ENCODE measurements at places on chromosomes 3 and 15.

DNA sequence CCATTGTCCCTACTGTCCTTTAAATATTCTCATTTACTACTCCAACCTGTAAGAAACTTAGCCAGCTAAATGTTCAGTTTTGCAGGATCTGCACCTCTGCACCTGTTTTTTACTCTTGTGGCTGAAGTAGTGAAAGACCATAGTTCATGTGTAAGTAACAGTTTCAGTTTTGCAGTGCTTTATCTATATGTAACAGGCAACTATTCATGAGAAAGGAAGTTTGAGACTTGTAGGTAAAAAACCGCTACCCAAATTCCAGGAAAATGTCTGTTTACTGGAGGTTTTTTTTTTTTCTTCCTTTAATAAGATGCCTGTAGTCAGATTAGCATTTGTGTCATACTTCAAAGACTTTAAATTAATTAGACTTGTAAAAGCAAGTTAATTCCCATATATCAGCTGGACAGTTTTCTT, 25.4 kb upstream of the MBNL1 start:
- DNase-seq = no peak

GRCh38 chr15:73994912-73995622, 551 bp downstream of the PML start:
- no peak for DNase-seq

DNA sequence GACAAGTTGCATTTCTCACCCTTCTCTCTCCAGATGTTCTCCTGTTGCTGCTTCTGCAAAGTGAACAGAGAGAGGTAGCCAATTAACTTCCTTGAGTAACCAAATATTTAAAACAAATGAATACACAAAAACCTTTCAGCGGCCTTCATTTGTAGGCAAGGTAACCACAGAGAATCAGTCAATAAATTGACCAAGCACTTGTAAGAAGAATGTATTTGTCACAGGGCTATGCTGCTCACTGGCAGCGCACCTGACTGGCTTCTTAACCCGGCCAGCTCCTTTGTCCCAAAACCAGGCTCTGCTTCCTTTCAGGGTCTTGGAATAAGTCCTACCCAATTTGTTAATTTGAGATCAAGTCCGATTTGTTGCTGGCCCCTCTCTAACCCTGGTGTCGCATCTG, 43.5 kb upstream of the STXBP5L start:
- no peak for DNase-seq

- DNase-seq = peak; percentile 19
These were observed 2.5 kb upstream of the INAFM2 start for GRCh38 chr15:40320931-40321371.

DNA sequence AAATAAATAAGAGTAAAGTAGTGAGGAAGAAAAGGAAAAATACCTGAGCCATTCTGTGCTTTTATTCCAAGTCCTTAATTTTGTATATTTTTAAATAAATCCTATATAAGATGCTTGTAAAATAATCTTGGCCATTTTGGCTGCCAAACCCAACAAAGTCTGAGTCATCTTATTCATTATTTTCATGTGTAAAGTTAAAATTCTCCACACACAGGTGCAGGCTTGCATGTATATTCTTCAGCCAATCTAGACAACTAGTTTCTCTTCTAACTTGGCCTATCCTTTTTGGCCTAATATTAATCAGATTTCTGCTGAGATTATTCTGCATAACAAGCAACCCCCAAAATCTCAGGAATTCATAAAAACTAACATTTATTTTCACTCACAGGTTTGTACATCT, 189.8 kb upstream of the ATP11B start:
- DNase-seq = no peak

GRCh38 chr3:148790370-148790769, 37.2 kb upstream of the CPB1 start:
- DNase-seq = no peak

DNA sequence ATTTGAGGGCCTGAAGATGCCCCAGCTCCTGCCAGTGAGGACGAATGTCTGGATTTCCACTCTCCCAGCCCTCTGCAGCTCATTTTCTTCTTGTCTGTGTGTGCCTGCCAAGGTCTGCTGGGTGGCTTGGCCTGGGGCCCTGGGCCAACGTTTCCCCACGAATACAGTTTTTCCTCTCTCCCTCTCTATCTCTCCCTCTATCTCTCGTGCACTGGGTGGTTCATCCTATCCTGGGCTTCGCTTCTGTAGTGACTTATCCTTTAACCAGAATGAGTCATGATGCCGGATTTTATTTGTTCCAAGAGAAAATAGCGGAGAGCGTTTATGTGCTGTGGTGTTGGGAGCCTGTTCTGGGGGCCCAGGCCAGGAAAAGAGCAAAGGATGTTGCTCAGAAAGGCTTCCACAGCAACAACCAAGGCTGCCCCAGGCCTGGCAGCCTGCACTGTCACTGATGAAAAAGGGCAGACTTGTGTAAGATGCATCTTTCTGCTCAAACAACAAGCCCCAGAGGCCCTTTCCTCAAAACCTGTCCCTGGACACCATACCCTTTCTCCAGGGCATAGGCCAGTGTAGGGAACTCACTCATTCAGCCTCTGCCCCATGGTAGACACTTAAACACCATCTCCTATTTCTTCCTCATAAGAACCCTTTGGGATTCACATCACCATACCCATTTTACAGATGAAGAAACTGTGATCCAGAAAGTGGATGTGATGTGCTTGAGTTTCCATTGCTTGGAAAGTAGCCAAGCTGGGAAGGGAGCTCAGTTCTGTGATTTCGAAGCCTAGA, 47.3 kb downstream of the ITGA11 start:
- DNase-seq = no peak

DNA sequence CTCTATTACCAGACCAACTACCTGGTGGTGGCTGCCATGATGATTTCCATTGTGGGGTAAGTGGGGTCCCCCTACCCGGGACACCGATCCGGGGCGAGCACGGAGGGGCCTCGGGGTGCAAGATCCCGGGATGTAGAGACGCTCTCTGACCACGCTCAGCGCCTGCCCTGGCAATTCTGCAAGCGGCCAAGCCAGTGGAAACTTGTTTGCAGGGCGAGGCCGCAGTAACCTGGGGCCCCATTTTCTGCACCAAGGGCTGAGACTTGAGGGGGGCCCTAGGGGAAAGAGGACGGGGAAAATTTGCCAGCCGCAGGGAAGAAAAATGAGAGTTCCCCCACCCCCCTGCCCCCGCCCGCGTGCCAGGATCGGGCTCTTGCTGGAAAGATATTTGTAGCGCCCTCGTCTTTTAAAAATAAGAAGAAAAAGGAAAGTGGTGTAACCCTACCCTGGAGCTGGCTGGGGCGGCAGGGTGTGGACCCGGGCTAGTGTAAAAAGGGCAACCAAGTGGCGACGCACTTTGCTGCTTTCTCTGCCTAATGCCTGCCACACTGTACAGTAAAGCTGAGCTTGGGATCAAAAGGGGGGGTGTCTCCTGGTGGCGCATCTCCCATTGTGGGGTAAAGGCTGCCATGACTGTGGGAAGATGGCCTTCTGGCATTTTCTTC, 563 bp downstream of the ARL6IP5 start:
- DNase-seq = peak; percentile 23

GRCh38 chr15:63940966-63941620, 105.2 kb downstream of the DAPK2 start:
- DNase-seq = no peak

GRCh38 chr15:55937040-55937439, 56.4 kb downstream of the NEDD4 start:
- no peak for DNase-seq

DNA sequence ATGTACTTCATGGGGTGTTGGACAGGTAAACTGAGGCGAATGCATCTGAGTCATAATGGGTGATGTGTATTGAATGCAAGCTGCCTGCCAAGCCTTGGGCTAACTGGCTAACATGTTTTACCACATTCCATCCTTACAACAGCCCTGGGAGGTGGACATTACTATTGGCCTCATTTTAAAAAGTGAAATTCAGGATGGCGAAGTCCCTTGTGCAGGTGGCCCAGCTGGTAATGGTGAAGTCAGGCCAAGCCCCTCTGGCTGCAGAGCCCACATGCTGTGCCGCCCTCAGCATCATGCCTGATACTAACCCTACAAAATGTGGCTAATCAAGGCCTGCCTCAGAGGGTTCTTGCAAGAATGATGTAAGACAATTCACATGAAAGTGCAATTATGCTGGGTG, 60.0 kb upstream of the CHD2 start:
- DNase-seq = no peak

GRCh38 chr3:24523988-24524727, 29.5 kb upstream of the THRB start:
- no peak for DNase-seq

- DNase-seq = no peak
These were observed 465.3 kb upstream of the CBLB start for GRCh38 chr3:106333911-106334618.

GRCh38 chr3:16842272-16843270, 42.2 kb upstream of the PLCL2 start:
- DNase-seq = no peak

- no peak for DNase-seq
These were observed 30.5 kb downstream of the RSRC1 start for GRCh38 chr3:158140396-158140795.

DNA sequence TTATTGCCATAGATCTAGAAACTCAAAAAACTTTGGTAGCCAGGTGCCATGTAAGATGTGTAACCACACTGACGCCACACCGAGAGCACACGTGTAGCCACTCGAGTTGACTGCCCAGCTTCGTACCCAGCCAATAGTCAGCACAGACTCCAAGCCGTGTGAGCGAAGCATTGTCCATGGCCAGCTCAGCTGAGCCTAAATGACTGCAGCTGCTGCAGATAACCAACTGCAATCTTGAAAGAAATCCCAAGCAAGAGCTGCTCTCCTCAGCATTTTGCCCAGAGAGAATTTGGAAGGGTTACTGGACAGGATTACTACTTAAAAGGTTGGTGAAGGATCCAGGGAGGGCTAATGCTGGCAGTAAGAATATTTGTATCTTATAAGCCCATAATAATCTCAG, 193.0 kb upstream of the THRB start:
- DNase-seq = no peak

DNA sequence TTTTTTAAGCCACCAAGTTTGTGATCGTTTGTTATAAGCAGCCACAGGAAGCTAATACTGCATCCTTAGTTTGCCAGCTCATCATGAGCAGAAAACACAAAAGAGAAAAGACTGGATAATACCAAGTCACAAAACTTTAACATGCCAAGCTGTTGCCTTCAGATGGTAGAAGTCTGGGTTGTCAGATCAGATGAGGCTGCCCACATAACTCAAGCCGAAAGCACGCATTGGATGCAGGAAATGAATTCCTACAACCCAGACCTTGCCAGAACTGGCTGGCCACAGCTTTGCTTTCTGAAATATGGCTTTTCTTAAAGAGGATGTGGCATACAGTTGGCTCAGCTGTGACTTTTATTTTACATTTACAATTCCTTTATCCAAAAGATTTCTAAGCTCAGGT, 118.3 kb upstream of the NEO1 start:
- no peak for DNase-seq

DNA sequence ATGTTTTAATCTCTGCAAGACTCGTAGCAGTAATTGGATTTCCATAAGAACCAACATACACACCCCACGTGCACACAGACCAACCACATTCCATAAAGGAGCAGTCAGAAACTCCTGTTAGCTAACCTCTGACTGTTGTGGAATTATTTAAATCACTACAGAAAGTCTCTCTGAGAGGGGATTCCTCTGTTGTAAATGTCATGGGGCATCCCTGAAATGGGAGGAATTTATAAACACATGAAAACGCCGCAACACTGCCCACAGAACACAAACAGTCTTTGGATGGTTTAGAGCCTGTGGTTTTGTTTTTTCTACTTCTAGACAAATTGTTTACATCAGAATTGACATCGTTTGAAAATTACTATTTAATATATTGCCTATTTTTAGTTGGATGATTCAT, 740.1 kb upstream of the GRM7 start:
- no peak for DNase-seq

DNA sequence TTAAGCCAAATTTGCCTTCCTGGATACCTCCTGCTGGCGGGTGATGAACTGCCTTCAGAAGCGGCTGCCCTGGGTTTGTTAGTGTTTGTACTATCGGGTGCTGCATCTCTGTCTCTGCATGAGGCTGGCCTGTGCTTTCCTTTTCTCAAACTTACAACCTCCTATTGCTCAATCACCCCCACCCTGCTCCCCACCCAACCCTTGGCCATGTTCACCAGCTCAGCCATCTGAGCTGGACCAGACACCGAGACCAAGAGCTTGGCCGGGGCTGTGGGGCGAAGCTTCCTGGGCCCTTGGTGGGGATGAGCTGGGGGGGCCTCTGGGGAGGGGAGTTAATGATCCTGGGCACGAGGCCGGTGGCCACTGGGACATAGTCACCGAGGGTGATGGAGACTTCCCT, 16.8 kb upstream of the FBLN2 start:
- DNase-seq = no peak
